ENCODE measurements at places on chromosomes 16 and 17. TPM values are rescaled to one million over a fixed set of nuclear protein-coding genes. Genes with fewer than 3 reads are reported as not detected.

The GDPD3 gene
- total RNA-seq, result 14.3 TPM

The RGS9 gene
- total RNA-seq, result 2.8 TPM

The PSMB3 gene
- 182 TPM for total RNA-seq

The KRTAP2-3 gene
- total RNA-seq, result not detected

The HSD17B1 gene
- 1.2 TPM for total RNA-seq

The VMO1 gene
- total RNA-seq, result not detected

The AIPL1 gene
- total RNA-seq, result not detected

The CCR7 gene
- total RNA-seq, result 238 TPM

The SREBF1 gene
- total RNA-seq, result 218 TPM

The DPEP1 gene
- not detected for total RNA-seq

The CTRB1 gene
- not detected for total RNA-seq

The SBK1 gene
- 15.9 TPM for total RNA-seq

The CCL13 gene
- not detected for total RNA-seq

The ALDH3A1 gene
- total RNA-seq, result not detected

The MYL4 gene
- not detected for total RNA-seq

The SHISA9 gene
- total RNA-seq, result not detected

The MFSD6L gene
- 0.94 TPM for total RNA-seq

The COPZ2 gene
- total RNA-seq, result 8.8 TPM

The CDRT15L2 gene
- not detected for total RNA-seq

The MGAT5B gene
- total RNA-seq, result 0.47 TPM

The TMC7 gene
- not detected for total RNA-seq

The NETO2 gene
- total RNA-seq, result 0.91 TPM

The GPR142 gene
- not detected for total RNA-seq

The SLC16A5 gene
- 9.1 TPM for total RNA-seq

Data from activated naive CD8-positive, alpha-beta T cell treated with anti-CD3 and anti-CD28 coated beads, Interleukin-2, amount 10 ng/mL, durations not matched to agents 7 days and 5 days (primary cell).